Stimulated activated CD8-positive, alpha-beta memory T cell treated with anti-CD3 and anti-CD28 coated beads, Interleukin-15, amount 100 ng/mL, for 4 hours (primary cell): ENCODE measurements at places on chromosomes 11 and 22.
A peak's percentile ranks its signal among the peaks of the same experiment; 100 is the strongest.

DNA sequence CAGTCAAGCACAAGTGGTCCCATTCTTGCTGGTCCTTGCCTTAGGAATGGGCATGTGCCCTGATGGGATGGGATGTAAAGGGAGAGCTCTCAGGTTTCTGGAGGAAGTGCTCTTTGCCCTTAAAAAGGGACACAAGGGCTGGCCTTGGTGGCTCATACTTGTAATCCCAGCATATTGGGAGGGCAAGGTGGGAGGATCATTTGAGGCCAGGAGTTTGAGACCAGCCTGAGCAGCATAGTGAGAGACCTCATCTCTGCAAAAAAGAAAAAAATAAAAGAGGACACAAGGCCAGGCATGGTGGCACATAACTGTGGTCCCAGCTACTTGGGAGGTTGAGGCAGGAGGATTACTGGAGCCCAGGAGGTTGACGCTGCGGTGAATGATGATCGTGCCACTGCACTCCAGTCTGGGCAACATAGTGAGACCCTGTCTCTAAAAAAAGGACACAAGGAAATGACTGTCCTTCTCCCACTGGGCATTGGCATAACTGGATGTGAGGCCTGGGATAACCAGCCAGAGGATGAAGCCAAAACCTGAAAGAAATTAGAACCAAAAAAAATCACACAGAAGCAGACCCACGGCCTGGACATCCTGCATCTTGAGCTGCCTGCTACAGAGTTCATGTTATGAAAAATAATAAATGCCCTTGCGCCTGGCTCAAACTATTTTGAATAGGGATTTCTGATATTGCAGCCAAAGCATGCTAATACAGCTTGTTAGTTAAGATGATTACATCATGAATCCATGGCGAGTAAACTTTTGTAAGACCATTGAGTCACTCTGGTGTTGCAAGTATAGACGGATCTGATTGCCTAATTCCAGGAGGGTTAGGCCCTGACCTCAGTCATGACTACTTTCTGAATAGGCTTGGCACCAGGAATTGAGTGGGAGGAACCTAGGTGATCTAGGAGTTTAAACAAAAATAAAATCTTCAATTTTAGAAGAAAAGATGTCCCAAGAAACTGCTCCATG lies 12.9 kb upstream of the CRKL start:
- DNase-seq = no peak

DNA sequence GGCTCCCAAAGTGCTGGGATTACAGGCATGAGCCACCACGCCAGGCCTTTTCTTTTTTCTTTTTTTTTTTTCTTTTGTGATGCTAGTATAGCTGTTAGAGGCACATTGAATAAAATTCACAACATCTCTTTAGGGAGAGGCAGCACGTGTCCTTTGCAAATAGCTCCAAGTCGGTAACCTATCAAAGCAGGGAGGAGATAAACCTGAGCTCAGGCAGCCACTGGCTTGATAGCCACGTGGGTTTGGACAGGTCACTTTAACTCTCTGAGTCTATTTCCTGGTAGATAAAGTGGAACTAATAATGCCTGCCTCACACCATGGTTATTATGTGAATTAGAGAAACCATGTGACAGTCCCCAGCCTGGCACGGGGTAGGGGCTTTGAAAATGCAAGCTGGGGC lies 43.1 kb upstream of the ATXN10 start:
- no peak for DNase-seq

GRCh38 chr11:29534836-29535235 lies 482.0 kb downstream of the KCNA4 start:
- DNase-seq = no peak

GRCh38 chr22:48301421-48301820 lies 1526.3 kb downstream of the BRD1 start:
- no peak for DNase-seq

- no peak for DNase-seq
Measured at GRCh38 chr11:19405966-19406365, 165.2 kb upstream of the E2F8 start.

GRCh38 chr11:128522943-128523518 lies 64.3 kb downstream of the ETS1 start:
- DNase-seq = peak; percentile 33
